Bronchial smooth muscle cell (primary cell): ENCODE measurements at places on chromosomes 3 and 15. TPM values are rescaled to one million over a fixed set of nuclear protein-coding genes. Genes with fewer than 3 reads are reported as not detected.

NSMCE3 gene
- total RNA-seq: 4.4 and 7.3 TPM in 2 replicates

CHST14 gene
- 5.2 and 6.0 TPM in 2 replicates for total RNA-seq

KBTBD12 gene
- not detected in 2 replicates for total RNA-seq

SNRPN gene
- total RNA-seq: 113 and 157 TPM in 2 replicates

GOLGA8J gene
- total RNA-seq: 0.09 TPM in 1 of 2 replicates, not detected in the other

CHD2 gene
- 82.0 and 97.1 TPM in 2 replicates for total RNA-seq

SRGAP3 gene
- total RNA-seq: 6.0 and 9.8 TPM in 2 replicates

CPNE9 gene
- under 0.01 TPM in 1 of 2 replicates, not detected in the other for total RNA-seq

FBXO40 gene
- not detected in 2 replicates for total RNA-seq

SEMA3B gene
- 31.7 and 36.9 TPM in 2 replicates for total RNA-seq

ARF4 gene
- 91.3 and 147 TPM in 2 replicates for total RNA-seq

ATP8B4 gene
- 6.9 and 29.4 TPM in 2 replicates for total RNA-seq

B3GALNT1 gene
- total RNA-seq: 6.9 and 8.3 TPM in 2 replicates

HGD gene
- 0.26 and 0.32 TPM in 2 replicates for total RNA-seq

CADPS gene
- total RNA-seq: 2.4 and 19.2 TPM in 2 replicates

GP9 gene
- total RNA-seq: not detected in 2 replicates

NR1I2 gene
- under 0.01 TPM in 1 of 2 replicates, not detected in the other for total RNA-seq

LRRC49 gene
- total RNA-seq: 16.7 and 23.6 TPM in 2 replicates

ISLR2 gene
- total RNA-seq: under 0.01 and 0.16 TPM in 2 replicates

FAM227B gene
- 3.8 and 5.8 TPM in 2 replicates for total RNA-seq

NAA80 gene
- total RNA-seq: 2.2 and 3.8 TPM in 2 replicates

EHHADH gene
- 2.1 and 4.1 TPM in 2 replicates for total RNA-seq

SLC28A1 gene
- total RNA-seq: not detected in 2 replicates

CCR1 gene
- total RNA-seq: 0.63 and 1.5 TPM in 2 replicates

GPR149 gene
- not detected in 2 replicates for total RNA-seq

P2RY1 gene
- 0.26 and 2.5 TPM in 2 replicates for total RNA-seq

CCK gene
- 3.9 and 43.5 TPM in 2 replicates for total RNA-seq

OSBPL10 gene
- 1.7 and 5.0 TPM in 2 replicates for total RNA-seq

STRA6 gene
- 0.34 and 0.79 TPM in 2 replicates for total RNA-seq

ROPN1 gene
- not detected in 2 replicates for total RNA-seq

MLH1 gene
- total RNA-seq: 36.2 and 42.7 TPM in 2 replicates
